ENCODE measurements at places on chromosomes 5 and 9.
A peak's percentile ranks its signal among the peaks of the same experiment; 100 is the strongest.

DNA sequence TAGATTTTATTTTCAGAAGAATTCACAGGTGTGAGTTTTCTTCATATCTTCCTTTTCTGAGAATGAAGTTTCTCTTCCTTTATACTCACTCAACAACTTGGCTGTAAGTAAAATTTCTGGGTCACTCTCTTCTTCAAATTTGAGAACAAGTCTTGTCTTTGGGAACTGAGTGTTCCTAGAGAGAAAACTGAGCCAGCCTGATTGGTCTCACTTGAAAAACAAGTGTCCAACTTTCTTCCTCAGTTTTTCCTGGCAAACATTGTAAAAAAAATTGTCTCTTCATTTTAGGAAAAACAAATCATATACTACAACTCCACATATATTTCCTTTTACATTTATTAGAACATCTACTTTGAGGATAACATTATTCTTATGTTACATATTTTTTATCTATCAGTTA lies 156.1 kb upstream of the GHR start:
- DNase-seq: no peak

GRCh38 chr9:9552665-9553064 lies 1060.1 kb downstream of the PTPRD start:
- DNase-seq: peak; percentile 49

DNA sequence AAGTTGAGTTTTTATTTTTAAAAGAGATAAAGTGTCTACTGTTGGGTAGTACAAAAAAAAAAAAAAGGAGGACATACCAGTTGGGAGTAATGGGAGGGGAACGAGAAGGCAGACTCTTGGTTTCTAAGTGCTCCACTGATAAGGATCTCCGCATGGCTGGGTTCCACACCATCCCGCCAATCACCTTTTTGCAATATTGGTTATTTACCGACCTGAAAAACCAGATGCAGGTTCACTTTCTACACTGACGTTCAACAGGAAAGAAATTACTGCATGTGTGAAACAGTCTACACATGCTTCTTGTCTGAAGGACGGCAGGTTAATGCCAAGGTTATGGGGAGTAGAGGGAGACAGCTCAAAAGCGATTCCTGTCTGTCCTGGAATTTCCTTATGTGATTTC lies 75.5 kb downstream of the PTPN3 start:
- DNase-seq: no peak

DNA sequence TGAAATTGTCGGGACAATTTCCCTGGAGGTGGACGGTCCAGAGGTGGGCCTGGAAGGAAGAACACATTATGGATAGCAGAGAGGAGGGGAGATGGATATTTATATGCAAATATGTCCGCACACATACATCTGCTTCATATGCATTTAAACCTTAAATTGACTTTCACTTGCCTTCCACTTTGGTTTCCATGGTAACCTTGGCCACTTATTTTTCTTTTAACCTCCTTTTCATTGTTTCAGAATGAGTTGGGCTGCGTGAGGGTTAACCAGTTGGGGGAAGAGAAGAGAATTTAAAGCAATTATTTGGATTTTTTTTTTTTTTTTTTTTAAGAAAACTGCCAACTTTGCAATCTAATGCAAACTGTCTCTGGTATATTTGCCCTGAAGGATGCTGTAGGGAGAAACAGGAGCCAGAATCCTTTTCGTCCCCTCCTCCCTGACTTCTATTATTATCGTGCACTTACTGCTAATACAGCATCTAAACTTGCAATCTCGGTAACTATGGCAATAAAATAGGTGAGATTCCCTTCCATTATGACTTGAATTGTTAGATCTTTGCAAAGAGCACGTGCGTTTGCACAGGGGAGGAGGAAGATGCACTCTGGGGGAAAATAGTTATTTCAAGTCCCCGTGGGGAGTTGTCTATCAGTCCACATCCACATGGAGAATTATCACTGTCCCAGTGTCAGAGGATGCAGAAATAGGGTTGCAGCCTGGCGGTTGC lies 35.6 kb downstream of the TLR4 start:
- DNase-seq: no peak

- no peak for DNase-seq
These were observed 39.8 kb upstream of the CRB2 start for GRCh38 chr9:123316053-123316718.

GRCh38 chr5:36728697-36729543 lies 122.5 kb downstream of the SLC1A3 start:
- peak; percentile 72 for DNase-seq

GRCh38 chr9:19618816-19619215 lies 170.0 kb downstream of the SLC24A2 start:
- DNase-seq: no peak

- no peak for DNase-seq
These were observed 118.8 kb upstream of the PHYKPL start for GRCh38 chr5:178351221-178352034.

- no peak for DNase-seq
These were observed 112.6 kb downstream of the TMC1 start for GRCh38 chr9:72633966-72634365.

DNA sequence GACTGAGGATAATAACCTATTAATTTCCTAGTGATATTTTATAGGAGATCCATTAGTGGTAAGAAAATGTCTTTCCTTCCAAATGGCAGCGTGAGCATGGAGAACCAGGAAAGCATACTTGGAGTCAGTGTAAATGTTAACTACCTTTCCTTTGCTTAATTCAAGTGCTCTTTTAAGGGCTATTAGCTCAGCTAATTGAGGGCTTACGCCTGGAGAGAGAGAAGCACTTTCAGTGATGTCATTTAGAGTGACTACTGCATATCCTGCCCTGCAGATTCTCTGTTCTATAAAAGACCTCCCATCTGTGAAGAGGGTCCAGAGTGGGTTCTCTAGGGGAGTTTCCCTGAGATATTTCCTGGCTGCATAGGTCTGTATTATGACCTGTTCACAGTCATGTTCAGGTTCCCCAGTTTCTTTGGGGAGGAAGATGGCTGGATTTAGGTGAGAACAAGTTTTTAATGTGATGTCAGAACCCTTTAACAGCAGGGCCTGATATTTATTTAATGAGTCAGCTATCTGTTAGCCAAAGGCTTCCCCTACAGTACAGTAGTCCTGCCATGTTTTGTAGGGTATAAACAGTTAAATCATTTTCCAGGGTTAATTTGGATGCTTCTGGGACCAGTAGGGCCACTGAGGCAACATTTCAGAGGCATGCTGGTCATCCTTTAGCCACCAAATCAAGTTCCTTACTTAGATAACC lies 89.6 kb downstream of the TRIM36 start:
- no peak for DNase-seq

DNA sequence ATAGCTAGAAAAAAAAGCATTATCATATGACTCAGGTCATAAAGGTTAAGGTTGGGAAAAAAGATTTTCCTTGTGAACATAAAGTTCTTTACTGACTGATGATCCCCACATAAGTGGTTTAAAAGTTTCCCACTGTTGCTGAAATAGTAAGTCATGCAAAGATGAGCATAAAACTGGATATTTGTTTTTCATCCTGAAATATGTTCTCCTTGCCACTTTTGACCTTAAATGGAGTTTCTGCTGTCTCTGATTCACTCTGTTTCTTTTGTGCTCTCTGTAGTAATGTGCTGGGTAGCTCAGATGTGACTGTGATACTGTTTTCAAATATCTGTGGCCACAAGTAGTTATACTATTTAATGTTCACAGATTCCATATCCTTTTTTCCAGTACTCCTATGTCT lies 162.5 kb upstream of the GAS1 start:
- no peak for DNase-seq

GRCh38 chr5:75037106-75037505 lies 15.3 kb downstream of the GCNT4 start:
- DNase-seq: no peak

All from NCI-H1694 treated with DMSO at 0.1 percent for 48 hours (cell line).